ENCODE measurements at places on chromosomes 11 and 22.

DNA sequence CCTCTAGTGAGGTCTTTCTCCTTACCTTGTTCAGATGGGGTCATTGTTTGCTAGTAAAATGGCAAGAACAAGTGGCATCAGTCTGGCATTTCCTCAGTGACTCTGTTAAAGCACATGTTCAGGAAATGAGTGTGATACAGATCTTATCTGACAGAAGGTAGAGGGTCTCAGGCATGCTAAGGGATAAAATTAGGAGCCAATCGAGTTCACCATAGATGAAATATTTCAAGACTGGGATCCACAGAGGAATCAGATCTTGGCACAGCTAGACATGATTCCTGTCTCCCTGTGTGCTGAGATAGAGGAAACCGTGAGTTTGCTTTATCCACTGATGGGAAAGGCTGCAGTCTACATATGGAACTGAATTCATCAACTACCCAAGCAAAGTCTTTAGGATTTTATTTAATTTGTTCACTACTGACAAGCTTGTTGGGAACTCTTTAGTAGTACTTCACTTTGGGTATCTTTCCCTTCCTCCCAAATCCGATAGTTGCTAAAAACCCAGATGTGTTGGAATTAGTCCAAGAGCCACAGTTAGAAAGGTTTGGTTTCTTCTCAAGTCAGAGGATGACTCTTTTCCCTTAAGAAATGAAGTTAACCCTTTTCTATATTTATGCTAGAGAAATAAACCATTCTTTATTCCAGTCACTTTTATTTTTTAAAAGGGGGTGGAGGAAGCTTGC, 18.4 kb downstream of the FAM118B start:
- no peak for DNase-seq

- no peak for DNase-seq
Measured at GRCh38 chr11:41666951-41667653, 207.7 kb upstream of the LRRC4C start.

DNA sequence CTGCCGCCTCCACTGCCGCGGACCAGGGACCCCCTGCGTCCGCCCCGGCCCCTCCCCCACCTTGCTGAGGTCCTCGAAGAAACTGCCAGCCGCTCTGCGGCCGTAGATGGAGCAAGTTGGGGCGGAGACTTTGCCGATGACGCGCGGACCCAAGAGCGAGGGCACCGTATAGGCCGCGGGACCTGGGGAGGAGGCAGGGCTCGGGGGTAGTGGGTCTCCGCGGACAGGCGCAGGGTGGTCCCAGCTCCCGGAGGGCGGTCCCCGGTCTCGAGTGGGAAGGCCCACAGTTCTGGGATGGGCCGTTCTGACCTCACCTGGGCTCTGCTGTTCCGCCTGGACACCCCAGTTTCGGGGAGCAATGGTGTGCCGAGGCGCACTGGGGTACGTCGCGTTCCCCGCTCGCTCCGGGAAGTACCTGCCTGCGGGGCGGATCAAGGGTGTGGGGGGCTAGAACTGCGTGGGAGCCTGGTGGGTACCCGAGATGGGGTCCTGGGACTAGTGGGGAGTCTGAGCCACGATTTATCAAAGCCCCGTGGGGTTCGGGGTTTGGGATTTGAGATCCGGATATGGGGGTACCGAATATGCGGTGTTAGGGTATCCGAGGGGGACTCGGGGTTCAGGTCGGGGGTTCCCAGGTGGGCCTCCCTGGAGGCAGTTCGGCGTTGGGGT, 1.2 kb upstream of the TYMP start:
- DNase-seq = peak; percentile 86

DNA sequence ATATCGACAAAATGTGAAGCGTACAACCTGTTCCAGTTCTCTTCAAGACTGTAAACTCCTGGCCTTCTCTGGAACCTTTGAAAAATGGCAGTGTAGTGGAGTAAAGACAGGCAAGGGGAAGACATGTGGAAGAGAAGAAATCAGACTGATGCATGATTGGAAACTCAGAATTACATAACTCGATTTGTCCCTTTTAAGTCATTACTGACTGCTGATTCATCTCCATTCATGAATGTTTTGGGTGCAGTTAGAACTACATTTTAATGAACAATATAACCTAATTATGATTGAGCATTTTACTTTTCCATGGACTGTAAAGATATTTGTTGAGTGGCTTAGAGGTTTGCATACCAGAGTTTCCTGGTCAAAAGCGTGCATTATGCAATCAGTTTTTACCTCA, 32.9 kb downstream of the FAT3 start:
- no peak for DNase-seq

GRCh38 chr22:33699176-33699575, 221.1 kb downstream of the LARGE1 start:
- DNase-seq = no peak

GRCh38 chr11:109677876-109678275, 255.9 kb downstream of the C11orf87 start:
- DNase-seq = no peak

DNA sequence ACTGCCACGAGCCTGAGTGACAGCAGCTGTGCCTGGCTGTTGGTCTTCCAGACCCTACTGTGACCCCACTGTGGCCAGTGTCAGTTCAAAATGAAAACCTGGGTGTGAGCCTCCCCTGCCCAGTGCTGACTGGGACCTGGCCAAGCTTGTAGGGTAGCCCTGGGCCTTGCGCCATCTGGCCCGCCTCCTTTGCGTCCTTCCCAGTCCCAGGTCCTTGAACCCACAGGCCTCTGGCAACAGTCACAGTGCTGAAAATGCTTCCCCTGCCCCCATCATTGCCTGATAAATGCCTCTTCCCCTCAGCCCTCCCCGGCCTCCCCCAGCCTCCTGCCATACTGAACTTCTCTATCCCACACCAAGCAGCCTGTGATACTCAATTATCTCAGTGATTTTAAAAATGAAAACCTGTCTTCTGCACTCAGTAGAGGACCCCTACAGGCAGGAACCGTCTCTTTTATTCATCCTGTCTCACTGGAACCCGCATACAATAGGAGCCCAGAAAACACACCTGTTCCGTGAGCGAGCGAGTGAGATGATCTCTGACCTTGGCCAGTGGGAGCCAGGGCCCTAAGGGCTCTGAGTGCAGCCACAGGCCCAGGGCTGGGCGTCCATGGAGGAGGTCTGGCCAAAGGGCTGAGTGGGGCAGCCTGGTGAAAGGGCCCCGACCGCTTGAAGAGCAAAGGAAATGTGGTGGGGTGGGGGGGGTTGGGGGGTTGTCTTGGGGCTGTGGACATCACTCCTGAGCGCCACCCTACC, 49.7 kb upstream of the TTLL12 start:
- DNase-seq = no peak

- no peak for DNase-seq
Measured at GRCh38 chr11:69002570-69003231, 10.3 kb downstream of the MRGPRF start.

DNA sequence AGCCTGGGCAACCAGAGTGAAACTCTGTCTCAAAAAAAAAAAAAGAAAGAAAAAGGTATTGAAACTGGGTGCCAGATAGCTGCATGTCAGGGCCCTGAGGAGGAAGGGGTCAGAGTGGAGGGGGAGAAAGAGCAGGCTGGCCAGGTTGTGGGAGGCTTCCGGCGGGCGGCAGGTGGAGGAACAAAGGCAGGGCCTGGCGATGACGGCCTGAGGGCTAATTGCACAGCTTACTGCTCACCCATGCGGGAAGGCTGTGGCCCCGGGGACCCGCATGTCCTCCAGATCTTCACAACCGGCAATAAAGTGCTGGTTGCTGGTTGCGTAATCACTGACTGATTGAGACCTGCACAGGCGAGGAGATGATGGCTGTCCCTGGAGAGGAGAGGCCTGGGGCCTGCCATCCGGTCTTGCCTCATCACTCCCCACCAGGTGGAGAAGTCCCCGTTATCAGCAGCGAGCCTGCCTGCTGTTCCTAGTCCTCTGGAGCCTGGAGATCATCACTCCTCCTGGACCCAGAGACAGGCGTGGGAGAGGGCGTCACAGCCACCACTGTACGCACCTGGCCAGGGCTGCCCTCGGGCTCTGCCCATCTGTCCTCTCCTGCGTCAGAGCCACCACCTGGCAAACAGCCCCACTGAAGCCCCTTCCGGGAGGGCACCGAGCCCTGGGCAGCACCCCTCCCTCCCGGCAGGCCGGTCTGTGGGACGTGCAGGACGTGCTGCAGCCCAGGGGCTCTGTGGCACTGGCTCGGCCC, 18.7 kb downstream of the H19 start:
- no peak for DNase-seq

GRCh38 chr11:94941131-94941530, 32.2 kb downstream of the CWC15 start:
- DNase-seq = no peak

DNA sequence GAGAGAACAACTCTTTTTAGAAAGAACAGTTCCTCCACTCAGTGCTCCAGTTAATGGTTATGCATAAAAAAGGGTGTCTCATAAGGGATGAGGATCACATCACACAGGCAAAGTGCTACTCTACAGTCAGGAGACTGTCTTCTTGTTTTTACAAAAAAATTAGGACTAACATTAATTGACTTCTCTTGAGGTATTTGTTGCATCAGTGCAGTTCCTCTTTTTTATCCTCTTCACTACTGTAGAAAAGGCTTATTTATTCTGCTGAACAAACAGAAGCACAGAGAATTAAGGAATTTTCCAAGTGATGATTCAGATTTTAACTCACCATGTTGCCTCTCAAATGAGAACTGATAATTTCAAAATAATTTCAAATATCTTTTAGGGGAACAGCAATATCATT, 1.9 kb downstream of the MMP8 start:
- DNase-seq = no peak

- DNase-seq = no peak
Measured at GRCh38 chr11:78221396-78222315, 32.9 kb downstream of the USP35 start.

- no peak for DNase-seq
Measured at GRCh38 chr22:37295213-37295886, 13.0 kb downstream of the CYTH4 start.

DNA sequence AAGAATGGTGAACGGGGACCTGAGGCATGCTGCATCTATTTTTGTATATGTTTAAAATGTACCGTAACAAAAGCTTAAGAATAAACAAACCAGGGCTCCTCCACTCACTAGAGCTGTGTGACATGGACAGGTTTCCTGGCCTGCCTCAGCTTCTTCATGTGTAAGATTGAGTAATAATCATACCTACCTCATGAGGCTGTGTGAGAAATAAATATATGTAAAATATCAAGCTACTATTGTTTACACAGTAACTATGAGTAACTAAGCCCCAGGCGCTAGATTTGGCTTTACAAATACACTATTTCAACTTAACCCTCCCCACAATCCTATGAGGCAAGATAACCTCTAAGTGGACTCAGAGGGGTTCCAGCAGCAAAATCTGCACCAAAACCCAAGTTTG, 66.4 kb downstream of the SMCO4 start:
- DNase-seq = no peak

DNA sequence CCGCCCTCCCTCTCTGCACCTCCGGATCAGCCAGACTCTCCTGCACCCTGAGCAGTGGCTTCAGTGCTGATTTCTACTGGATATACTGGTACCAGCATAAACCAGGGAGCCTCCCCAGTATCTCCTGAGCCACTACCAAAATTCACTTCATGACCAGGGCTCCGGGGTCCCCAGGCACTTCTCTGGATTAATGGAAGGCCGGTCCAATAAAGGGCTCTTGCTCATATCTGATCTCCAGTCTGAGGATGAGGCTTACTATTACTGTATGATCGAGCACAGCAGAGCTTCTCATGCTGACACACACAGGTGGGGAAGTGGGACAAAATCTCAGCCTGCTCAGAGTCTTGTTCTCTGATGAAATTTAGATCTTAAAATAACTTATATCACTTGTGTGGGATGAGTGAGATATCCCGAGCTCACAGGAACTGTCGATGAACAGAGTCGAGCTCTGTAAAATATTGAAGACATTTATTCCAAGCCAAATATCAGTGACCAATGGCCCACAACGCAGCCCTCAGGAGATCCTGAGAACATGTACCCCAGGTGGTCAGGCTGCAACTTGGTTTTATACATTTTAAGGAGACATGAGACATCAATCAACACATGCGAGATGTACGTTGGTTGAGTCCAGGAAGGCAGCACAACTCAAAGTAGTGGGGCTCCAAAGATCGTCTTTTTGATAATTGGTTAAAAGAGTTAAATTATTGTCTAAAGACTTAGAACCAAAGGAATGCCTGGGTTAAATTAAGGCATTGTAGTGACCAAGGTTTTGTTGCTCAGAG, 93.0 kb upstream of the TOP3B start:
- DNase-seq = no peak

- no peak for DNase-seq
Measured at GRCh38 chr22:18050065-18050464, 25.7 kb upstream of the MICAL3 start.

DNA sequence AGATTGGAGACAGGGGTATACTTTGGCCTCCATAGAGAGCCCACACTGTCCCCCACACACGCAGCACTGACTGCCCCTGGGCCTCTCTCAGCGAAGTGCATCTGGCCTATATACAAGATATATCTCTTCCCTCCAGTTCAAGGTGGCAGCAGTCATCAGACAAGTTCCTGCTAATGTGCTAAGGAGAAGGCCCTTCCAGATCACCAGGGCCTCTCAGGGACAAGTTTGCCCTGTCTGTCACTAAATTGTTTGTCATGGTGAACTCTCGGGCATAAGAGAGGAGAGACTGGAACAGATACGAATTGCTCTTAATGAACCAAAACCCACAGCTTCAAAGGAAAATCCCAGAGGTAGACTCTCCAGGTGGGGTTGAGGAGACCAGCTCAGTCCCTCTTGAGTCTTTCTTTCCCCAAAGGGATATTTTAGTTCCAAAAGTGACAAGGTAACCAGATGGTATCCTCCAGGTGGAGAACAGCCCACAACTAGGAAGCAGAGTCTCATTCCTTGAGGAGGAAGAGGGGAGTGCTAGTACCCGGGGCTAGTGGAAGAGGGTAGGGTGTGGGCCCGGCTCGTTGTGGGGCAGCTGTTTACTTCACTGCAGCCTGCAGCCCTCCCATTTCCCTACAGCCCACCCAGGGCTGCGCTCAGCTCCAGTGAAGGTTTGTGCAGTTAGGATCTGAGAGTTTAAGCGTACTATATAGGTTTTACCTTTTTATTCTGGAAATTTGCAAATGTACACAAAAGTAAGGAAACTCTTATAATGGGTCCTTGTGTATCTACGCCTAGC, 2.2 kb upstream of the SLC35C1 start:
- no peak for DNase-seq

GRCh38 chr11:68314203-68315170, 2.1 kb downstream of the LRP5 start:
- DNase-seq = no peak

DNA sequence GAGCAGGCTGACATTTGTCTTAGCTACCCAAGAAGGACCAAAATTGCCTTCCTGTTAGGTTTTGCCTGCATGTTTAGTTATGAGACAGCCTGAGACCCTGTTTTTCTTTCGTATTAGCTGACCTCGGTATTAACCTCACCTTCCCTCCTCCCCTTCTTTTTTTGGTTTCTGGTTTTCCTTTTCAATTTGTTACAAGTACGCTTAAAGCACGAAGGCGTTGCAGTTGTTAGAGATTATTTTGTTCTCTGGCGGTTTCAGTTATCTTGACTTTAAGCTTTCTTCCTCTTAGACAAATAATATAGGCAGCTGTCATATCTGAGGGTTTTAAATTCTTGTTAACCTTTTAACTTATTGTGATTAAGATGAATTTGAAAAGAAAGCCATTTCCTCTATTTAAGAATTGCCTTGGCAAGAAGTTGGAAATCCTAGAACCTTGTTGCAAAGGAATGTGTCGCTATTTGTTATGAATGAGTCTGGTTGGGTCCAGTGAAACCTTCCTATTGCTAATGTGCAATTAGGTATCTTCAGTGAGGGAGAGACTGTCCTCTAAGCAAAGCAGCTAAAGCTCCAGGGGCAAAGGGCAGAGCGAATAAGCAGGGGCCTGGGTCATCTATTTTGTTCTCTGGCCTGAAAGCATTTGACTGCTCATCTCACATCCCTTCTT, 45.7 kb downstream of the PACS1 start:
- DNase-seq = peak; percentile 47

Data from naive B cell (primary cell).